ENCODE measurements at places on chromosomes 7 and 10.

DNA sequence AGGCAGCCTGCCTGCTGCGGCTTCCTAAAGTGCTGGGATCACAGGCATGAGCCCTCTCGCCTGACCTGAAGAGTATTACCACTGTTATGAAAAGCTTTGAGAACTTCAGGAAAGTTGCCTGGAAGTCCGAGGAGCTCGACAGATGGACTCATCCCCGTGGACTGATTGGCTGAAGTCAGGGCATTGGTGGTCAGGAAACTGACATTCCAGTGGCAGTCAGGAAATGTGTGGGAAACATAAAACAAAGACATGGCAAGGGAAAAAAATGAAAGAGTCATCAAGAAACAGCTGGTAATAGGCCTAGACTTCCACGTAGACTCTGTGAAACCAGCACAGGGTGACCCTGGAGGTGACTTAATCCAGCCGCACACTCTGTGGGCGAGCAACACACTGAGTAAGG, 123.3 kb downstream of the CDH23 start:
- DNase-seq, result no peak

DNA sequence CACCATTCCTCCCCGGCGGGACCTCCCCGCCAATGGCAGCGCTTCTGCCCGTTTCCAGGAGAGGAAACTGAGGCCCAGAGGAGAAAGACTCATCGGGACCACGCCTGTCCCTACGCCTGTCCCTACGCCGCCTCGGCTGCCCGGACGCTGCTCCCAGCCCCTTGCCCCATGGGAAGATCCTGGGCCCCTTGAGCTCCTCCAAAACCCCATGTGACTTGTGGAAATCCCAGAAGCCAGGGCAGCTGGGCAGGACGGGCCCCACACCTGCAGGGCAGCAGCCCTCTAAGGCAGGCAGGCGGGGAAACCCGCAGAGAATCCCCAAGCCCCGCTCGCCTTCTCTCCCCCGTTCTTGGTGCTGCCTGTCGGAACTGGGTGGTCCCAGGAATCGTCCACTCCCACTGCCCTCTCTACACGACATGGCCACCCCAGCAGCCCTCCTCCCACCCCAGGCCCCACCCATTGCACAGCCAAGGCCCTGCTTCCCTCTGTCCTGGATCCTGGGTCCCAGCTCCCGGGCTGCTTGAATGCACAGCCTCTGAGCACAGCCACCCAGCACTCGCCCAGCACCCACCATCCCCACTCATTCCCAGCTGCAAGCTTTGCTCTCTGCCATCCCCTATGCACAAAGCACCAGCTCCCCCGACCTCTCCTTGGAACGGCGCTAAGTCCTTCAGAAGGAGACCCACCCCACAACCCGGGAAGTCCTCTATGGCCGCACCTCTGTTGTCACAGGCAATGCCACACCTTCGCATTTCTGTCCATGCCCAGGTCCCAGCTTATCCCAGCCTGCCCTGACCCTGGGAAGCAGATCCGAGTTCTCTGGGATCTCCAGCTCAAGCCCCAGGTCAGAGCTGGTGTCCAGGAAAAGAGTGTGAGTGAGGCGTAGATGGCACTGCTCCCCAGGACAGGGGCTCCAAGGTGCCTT, 50.6 kb downstream of the SLC29A4 start:
- no peak for DNase-seq

DNA sequence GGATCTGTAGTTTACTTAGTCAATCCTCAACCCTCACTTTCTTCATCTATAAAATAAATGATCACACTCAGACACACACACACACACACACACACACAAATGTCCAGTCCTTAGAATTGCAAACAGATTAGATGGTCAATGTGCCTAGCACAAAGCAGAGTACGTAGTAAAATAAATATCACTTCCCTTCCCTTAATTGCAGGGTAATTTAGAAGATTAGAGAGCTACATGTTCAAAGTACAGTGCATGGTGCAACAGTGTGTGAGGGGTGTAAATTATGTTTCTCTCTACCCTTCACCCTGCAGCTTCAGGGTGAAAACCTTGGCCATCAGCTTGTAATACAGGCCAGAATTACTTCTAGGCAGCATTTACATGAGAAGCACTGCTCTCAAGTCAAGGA, 187.0 kb upstream of the GHITM start:
- DNase-seq, result no peak

DNA sequence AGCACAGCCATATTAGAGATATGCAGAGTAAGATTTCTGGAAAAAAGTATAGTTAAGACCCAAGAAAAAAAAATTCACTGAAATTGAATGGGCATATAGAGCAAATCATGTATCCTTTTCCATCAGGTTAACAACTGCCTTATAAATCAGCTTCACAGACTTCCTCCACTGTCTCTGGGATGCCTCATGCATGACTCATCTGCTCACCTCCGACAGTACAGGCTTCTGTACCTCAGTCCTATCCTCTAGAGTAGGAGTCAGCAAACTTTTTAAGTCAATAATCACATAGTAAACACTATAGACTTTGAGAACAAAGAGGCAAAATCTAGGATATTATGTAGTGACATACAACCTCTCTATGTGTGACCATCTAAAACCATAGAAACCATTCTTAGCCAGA, 211.6 kb upstream of the SP8 start:
- DNase-seq, result no peak

- no peak for DNase-seq
Measured at GRCh38 chr7:409339-410281, 110.0 kb downstream of the PDGFA start.

GRCh38 chr10:77881636-77882035, 44.9 kb downstream of the DLG5 start:
- no peak for DNase-seq

DNA sequence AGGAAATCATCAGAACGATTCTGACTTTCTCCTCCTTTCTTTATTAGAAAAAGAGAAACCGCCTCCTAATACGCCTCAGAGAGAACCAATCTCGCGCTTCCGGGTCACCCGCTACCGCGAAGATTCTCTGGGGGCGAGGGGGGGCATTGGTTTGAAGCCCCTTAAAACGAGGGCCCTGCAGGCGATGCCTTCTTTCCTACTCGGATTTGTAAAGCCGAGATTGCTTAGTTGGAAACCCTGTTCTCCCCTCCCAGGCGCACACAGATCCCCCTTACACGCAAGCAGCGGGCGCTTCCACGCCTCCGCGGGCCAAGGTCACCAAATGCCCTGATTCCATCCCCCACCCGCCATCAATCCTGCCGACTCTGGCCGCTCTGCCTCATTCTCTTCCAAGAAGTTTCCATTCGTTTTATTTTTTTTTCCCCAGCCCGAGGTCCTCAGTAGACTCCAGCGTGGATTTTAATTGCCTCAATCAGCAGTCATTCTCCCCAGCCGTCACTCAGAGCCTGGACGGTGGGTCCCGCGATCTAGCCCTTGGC, 1.1 kb upstream of the GAD2 start:
- no peak for DNase-seq

DNA sequence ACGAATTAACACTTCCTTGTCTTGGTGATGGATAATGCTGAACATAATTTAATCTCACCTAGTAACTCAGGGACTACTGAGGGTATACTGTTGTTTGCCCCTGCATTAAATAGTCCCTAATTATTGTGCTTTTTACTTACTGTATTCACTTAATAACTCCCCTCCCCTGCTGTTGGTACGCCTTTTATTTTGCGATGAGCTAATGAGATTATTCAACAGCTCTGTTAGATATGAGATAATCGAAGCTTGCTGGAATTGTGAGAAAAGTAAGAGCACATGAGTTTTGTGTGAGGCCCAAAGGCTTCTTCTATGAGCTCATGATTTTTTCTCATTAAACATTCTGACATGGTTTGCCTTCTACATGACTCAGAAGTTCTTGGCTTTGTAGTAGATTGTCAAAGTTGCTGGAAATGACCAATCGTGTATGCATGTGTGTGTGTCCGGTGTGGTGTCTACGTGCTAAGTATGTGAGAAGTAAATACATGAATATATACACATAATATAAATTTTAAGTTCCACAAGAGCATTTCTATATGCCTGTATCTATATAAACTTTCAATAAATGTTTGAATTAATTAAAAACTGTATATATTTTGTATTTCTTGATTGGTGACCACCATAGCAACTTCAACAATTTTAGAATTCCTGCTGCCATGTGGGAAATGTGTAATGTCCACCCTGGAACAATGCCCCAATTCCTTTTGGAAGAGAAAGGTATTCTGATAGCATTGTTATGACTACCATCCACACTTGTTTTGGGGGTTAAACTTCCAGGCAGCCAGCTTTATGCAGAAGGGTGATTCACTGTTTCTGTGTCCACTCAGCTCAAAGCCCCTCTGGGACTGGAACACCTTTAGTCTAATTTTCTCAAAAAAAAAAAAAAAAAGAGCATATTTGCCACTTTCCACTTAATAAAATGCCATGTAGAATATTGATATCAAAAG, 106.2 kb downstream of the SAMD9 start:
- DNase-seq, result peak; percentile 98

DNA sequence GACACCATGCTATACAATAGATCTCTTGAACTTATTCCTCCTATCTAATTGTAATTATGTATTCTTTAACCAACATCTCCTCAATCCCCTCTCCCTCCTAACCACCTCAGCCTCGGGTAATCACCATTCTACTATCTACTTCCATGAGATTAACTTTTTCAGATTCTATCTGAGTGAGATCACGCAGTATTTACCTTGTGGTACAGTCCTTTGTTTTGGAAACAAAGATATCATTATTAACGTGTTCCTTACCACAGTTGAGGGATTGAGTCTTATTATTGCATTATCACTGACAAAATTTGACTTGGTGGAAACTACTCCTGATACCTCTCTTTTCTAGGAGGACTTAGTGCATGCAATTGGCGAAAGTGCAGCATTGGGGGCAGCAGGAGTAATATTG, 26.0 kb upstream of the HYAL4 start:
- no peak for DNase-seq

GRCh38 chr10:118924493-118924892, 105.0 kb upstream of the NANOS1 start:
- DNase-seq, result no peak

- no peak for DNase-seq
Measured at GRCh38 chr10:78656417-78657162, 412.2 kb upstream of the ZMIZ1 start.

DNA sequence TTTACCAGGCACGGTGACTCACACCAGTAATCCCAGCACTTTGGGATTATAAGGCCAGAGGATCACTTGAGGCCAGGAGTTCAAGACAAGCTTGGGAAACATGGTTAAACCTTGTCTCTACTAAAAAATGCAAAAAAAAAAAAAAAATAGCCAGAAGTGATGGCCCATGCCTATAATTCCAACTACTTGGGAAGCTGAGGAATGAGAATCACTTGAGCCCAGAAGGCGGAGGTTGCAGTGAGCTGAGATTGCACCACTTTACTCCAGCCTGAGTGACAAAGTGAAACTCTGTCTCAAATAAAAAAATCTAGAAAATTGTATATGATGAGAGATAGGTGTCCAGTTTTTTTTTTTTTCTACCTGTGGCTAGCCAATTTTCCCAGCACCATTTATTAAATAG, 578.2 kb downstream of the ANKRD7 start:
- DNase-seq, result no peak
